ENCODE measurements at places on chromosomes 7 and 10. TPM values are rescaled to one million over a fixed set of nuclear protein-coding genes. Genes with fewer than 3 reads are reported as not detected.
A peak's percentile ranks its signal among the peaks of the same experiment; 100 is the strongest.

The FBXO24 gene
- total RNA-seq: 0.84 TPM

The NKX1-2 gene
- not detected for total RNA-seq

GRCh38 chr7:80411621-80412020 lies 100.2 kb downstream of the GNAT3 start:
- H3K4me3 ChIP-seq: no peak overlapping the region
- no peaks in the 10 kb centered on the region for H3K36me3 ChIP-seq
- H3K27me3 ChIP-seq: no peaks in the 10 kb centered on the region
- no peak for DNase-seq
- H3K4me1 ChIP-seq: no peaks in the 10 kb centered on the region

DNA sequence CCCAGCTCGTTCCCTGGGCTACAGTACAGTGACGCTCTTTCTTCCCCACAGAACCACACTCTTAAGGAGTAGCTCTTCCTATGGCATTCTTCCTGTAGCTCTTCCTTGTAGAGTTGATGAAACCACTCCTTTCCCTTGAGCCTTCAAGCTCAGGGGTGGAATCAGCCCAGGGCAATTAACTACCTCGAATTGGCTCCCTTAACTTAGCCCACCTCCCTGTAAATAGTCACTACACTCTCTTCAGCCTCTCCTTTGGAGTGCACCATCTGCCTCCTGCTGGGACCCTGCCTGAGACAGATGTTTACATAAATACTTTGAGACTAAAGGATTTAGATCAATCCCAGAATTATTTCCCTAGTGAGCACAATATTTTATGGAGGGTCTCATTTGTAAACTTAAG lies 537.8 kb upstream of the AUTS2 start:
- no peak overlapping the region for H3K27ac ChIP-seq
- H3K4me1 ChIP-seq: no peaks in the 10 kb centered on the region
- no peak overlapping the region for H3K4me3 ChIP-seq
- H3K27me3 ChIP-seq: no peaks in the 10 kb centered on the region
- DNase-seq: no peak

- no peaks in the 10 kb centered on the region for H3K36me3 ChIP-seq
- no peak overlapping the region for H3K27ac ChIP-seq
- DNase-seq: no peak
- H3K4me1 ChIP-seq: peaks cover 5% of the 10 kb centered on the region
Observed at GRCh38 chr7:91353848-91354247, 89.6 kb downstream of the FZD1 start.

DNA sequence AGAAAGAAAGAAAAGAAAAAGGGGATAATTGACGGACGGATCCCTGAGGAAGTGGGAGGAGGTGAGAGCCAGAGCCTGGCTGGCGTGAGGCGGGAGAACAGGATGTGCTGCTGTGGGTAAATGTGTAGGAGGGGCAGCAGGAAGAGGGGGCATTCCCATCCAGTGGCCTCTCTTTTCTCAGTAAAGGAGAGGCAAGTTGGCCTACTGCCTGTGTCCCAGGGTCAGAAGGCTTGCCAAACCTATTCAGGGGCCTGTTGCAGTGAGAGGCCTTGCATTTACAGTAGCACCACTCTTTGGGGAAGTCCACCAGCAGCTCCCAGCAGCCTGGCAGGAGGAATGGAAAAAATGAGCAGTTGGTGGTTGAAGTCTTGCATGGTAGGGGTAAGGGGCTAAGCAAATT lies 26.6 kb upstream of the ASCC1 start:
- H3K4me1 ChIP-seq: peaks cover 59% of the 10 kb centered on the region
- H3K27me3 ChIP-seq: no peaks in the 10 kb centered on the region
- no peaks in the 10 kb centered on the region for H3K36me3 ChIP-seq
- DNase-seq: peak; percentile 73
- H3K27ac ChIP-seq: peak overlapping the region; percentile 93
- H3K4me3 ChIP-seq: no peak overlapping the region

- no peak overlapping the region for H3K4me3 ChIP-seq
- no peaks in the 10 kb centered on the region for H3K27me3 ChIP-seq
- H3K4me1 ChIP-seq: no peaks in the 10 kb centered on the region
Observed at GRCh38 chr10:126924915-126925300, 19.7 kb downstream of the DOCK1 start.

Measured in tibial nerve (tissue), 4 donors.